ENCODE measurements at places on chromosomes 13 and 19. TPM values are rescaled to one million over a fixed set of nuclear protein-coding genes. Genes with fewer than 3 reads are reported as not detected.

Gene SYNE4
- polyA plus RNA-seq = 0.38 TPM

Gene KCNRG
- polyA plus RNA-seq = 1.2 TPM

Gene RFXANK
- polyA plus RNA-seq = 146 TPM

Gene NLRP7
- polyA plus RNA-seq = not detected

Gene CCDC70
- polyA plus RNA-seq = not detected

Gene CYP2S1
- polyA plus RNA-seq = 0.98 TPM

Gene CACNG7
- 1.1 TPM for polyA plus RNA-seq

Gene IGFL1
- not detected for polyA plus RNA-seq

Gene UNC13A
- polyA plus RNA-seq = 0.04 TPM

Gene KLF1
- not detected for polyA plus RNA-seq

Gene PRTN3
- polyA plus RNA-seq = not detected

Gene COX7A1
- 10.6 TPM for polyA plus RNA-seq

Gene FCER2
- not detected for polyA plus RNA-seq

Gene CACNG6
- 3.9 TPM for polyA plus RNA-seq

Gene CYP4F2
- polyA plus RNA-seq = not detected

Gene LYL1
- polyA plus RNA-seq = 141 TPM

Gene COL5A3
- not detected for polyA plus RNA-seq

Gene SMIM17
- not detected for polyA plus RNA-seq

Gene GSX1
- not detected for polyA plus RNA-seq

Gene ZNF112
- 2.0 TPM for polyA plus RNA-seq

Gene ODAD3
- 0.05 TPM for polyA plus RNA-seq

Gene POU4F1
- 0.27 TPM for polyA plus RNA-seq

Gene CXCL17
- polyA plus RNA-seq = not detected

Gene PTH2
- not detected for polyA plus RNA-seq

Gene NLRP4
- polyA plus RNA-seq = not detected

Gene PROZ
- polyA plus RNA-seq = not detected

Gene CCL25
- polyA plus RNA-seq = not detected

Gene SYT5
- not detected for polyA plus RNA-seq

Gene BCAM
- 32.5 TPM for polyA plus RNA-seq

Gene LILRB5
- not detected for polyA plus RNA-seq

Gene RASGRP4
- not detected for polyA plus RNA-seq

Gene SSBP4
- polyA plus RNA-seq = 116 TPM

Gene TM9SF2
- 76.0 TPM for polyA plus RNA-seq

Gene CGB8
- not detected for polyA plus RNA-seq

Gene ICAM5
- 0.10 TPM for polyA plus RNA-seq
